ENCODE measurements at places on chromosomes 16 and 17.

- no peaks in the 10 kb centered on the region for H3K27me3 ChIP-seq
- H3K4me1 ChIP-seq, result no peaks in the 10 kb centered on the region
- no peak for DNase-seq
Observed at GRCh38 chr16:75288596-75289120, 37.2 kb upstream of the BCAR1 start.

DNA sequence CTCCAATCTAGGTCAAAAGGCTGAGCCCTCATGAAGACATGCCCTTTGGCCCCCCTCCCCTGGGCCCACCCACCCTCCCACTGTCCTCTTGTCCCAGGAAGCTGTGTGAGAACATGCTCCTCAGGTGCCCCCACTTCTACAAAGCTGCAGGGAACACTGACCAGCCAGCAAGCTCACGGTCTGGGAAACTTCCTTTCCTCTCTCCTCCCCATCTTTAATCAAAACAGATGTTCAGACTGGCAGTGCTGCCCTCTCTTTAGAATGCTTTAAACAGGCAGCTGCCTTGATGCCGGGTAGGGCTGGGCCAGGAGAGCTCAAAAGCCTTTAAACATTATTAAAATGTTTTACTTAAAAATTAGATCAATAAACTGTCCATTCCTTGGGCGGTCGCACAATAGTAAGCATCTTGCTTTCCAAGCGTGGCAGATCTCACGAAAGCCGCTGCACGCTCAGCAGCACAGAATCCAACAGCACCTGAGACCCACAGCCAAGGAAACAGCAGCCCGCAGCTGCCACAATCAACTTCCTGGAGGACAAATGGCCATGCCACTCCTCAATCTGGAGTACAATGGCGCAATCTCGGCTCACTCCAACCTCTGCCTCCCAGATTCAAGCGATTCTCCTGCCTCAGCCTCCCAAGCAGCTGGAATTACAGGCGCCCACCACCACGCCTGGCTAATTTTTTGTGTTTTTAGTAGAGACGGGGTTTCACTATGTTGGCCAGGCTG, 399.2 kb downstream of the SLC39A11 start:
- H3K4me3 ChIP-seq, result no peak overlapping the region
- H3K4me1 ChIP-seq, result no peaks in the 10 kb centered on the region
- no peak for DNase-seq
- peaks cover 12% of the 10 kb centered on the region for H3K27me3 ChIP-seq
- H3K27ac ChIP-seq, result no peak overlapping the region

DNA sequence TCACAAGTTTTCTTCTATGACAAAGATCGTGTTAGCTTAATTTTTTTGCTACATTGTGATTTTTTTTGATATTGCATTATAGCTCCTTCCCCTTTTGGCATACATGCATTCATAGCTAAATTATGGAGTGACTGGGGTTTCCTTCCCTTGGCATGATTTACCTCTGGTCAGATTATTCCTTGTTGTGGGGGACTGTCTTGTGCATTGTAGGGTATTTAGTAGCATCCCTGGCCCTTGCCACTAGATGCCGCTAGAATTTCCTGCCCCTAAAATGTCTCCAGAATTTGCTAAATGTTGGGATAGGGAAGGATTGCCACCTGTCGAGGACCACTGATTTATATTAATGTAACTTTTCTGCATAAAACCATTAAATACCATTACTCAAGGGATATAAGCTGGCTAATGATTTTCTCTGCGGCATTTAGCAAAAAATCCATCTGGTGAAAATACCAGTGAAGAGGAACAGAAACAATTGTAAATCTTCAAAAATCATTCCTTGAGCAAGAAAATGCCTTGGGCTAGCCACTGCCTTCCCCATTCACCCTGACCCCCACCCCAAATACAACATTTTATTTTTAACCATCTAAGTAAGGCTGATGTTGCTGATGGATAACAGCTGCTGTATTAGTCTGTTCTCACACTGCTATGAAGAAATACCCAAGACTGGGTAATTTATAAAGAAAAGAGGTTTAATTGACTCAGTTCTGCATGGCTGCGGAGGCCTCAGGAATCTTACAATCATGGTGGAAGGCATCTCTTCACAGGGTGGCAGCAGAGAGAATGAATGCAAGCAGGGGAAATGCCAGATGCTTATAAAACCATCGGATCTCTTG, 195.2 kb downstream of the MAP2K6 start:
- peak; percentile 11 for DNase-seq
- no peaks in the 10 kb centered on the region for H3K27me3 ChIP-seq
- H3K4me3 ChIP-seq, result no peak overlapping the region
- peaks cover 24% of the 10 kb centered on the region for H3K4me1 ChIP-seq
- H3K36me3 ChIP-seq, result no peaks in the 10 kb centered on the region

- H3K27ac ChIP-seq, result no peak overlapping the region
- peaks cover 12% of the 10 kb centered on the region for H3K27me3 ChIP-seq
- H3K4me3 ChIP-seq, result no peak overlapping the region
- H3K36me3 ChIP-seq, result no peaks in the 10 kb centered on the region
- no peak for DNase-seq
Observed at GRCh38 chr17:39169101-39169500, 3.1 kb upstream of the ARL5C start.

- H3K4me3 ChIP-seq, result no peak overlapping the region
- no peaks in the 10 kb centered on the region for H3K27me3 ChIP-seq
- peaks cover 31% of the 10 kb centered on the region for H3K4me1 ChIP-seq
Observed at GRCh38 chr17:65022137-65022536, 34.4 kb downstream of the GNA13 start.

DNA sequence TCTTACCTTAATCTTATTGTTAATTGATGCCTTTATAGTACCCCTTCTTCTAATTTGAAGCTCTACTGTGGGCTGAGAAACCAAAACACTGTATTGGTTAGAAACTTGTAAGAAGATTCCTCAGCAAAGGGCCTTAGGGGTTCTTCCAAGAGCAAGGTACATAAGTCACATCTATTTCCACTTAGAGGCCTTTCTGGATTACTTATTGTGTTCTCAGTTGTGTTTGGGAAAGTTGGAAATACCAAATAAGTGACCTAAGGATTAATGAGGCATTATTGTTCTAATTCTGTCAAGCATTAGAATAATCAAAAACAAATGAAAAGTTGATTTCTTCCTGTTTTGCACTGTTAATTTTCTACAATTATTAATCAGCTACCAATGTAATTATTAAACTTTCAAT, 85.8 kb downstream of the SKAP1 start:
- DNase-seq, result no peak
- no peaks in the 10 kb centered on the region for H3K4me1 ChIP-seq
- H3K27me3 ChIP-seq, result no peaks in the 10 kb centered on the region
- H3K36me3 ChIP-seq, result no peaks in the 10 kb centered on the region
- no peak overlapping the region for H3K27ac ChIP-seq
